ENCODE measurements at places on chromosomes 4 and X. TPM values are rescaled to one million over a fixed set of nuclear protein-coding genes. Genes with fewer than 3 reads are reported as not detected.

ENOPH1 gene
- 31.8 TPM for polyA plus RNA-seq

FDCSP gene
- polyA plus RNA-seq, result not detected

FGB gene
- 0.31 TPM for polyA plus RNA-seq

STBD1 gene
- 2.5 TPM for polyA plus RNA-seq

C4orf36 gene
- polyA plus RNA-seq, result 1.7 TPM

NXF2B gene
- polyA plus RNA-seq, result not detected

ADH1B gene
- 69.3 TPM for polyA plus RNA-seq

XKRX gene
- not detected for polyA plus RNA-seq

S100G gene
- not detected for polyA plus RNA-seq

MAML3 gene
- 2.2 TPM for polyA plus RNA-seq

SOD3 gene
- 23.7 TPM for polyA plus RNA-seq

BANK1 gene
- 2.1 TPM for polyA plus RNA-seq

GAGE12J gene
- polyA plus RNA-seq, result not detected

NUP62CL gene
- polyA plus RNA-seq, result 0.31 TPM

SATL1 gene
- polyA plus RNA-seq, result not detected

HTRA3 gene
- polyA plus RNA-seq, result 9.9 TPM

USP17L12 gene
- not detected for polyA plus RNA-seq

MAGEA8 gene
- polyA plus RNA-seq, result not detected

EVC gene
- polyA plus RNA-seq, result 2.8 TPM

DBET gene
- not detected for polyA plus RNA-seq

RASSF6 gene
- 35.9 TPM for polyA plus RNA-seq

CDS1 gene
- 3.4 TPM for polyA plus RNA-seq

FAM133A gene
- not detected for polyA plus RNA-seq
